ENCODE measurements at places on chromosomes 6 and 20.

DNA sequence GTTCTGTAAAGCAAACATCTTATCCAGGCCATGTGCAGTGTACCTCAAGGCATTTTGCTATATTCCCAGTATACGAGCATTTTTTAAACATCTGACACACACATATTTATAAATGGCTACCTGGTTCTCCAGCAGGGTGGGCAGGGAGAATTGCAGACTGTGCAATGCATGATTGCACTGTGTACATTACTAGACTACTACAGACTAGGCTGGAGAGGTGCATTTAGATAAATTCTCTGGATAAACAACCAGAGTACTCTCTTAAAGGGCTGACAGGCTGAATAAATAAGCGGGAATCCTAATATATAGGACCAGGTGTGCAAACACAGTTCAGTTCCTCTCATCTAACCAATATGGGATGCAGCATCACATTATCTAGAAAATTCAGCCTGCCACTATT lies 428.3 kb upstream of the ARID1B start:
- no peak for DNase-seq

GRCh38 chr6:32187009-32187709 lies 2.8 kb downstream of the PBX2 start:
- no peak for DNase-seq

DNA sequence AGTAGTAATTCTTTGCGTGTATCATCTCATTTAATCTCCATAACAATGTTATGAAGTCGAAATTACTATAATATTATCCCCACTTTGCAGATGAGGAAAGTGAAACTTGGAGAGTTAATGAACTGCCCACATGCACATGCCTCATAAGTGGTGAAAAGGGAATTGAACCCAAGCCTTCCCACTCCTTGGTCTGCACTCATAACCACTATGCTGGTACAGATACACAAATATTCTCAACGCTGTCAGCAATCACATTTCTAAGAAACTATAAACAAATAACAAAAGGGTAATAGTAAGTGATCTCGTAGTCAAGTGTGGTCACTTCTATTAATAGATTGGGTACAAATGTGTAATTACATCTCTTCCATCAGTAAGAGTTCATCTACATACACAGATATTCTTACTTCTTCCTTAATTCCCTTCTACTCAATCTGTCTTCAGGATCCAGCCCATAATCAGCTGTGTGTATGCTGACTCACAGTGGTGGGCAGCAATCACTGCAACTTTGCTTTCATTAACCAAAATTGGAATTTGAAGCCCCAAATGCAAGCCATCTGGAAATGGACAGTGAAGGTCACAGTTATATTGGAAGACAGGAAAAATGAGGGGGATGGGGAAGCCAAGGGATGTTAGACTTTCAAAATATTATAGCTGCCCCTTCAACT lies 6.6 kb downstream of the PRSS35 start:
- DNase-seq: no peak

DNA sequence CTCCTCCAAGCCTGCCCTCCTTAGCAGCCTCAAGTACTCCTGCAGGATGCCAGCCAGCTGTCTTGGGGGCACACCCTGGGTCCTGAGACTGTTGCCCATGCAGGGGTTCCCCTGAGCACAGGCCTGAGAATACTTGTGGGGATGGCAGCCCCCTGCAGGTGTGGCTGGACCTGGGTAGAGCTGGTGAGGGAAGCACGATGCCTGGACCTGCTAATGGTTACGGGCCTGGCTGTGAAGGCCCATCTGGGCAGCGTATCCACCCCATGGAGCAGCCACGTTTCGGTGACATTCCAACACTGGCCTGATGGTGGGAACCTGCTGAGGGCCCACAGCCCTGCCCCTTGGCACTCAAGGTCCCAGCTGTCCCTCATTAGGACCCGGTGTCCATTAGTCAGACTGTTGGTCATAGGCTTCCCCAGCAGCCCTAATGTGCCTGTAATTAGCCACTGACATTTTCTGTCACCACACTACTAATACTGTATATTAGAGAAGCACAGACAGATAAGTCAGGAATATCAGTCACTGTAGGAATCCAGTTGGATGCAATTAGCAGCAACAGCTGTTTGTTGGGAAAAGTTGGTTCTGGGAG lies 20.3 kb downstream of the CCDC167 start:
- DNase-seq: no peak

DNA sequence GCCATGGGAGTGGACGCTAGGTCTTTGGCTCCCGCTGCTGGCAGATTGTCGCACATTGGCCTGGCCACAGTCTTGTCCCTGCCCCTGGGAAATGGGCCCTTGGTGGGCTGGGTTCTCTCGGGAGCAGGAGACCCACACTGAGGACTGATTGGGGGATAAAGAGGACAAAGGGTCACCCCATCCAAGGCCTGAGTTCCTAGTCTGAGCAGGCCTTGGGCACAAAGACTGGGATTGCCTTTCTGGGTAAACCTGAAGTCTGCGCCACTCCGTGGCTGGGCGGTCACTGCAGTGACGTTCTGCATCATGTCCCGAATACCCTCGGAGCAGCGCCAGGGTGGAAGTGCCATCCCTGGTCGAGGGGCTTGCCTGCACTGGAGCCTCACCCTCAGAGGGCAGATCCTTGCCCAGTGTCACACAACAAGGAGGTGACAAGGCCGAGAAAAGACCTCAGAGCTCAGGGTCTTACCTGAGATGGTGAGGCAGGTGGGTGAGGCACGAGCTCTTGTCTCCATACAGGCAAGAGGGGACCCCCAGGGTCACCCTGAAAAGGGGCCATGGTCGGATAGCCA lies 36.1 kb upstream of the ZBP1 start:
- no peak for DNase-seq

GRCh38 chr20:22423190-22423832 lies 161.1 kb downstream of the FOXA2 start:
- no peak for DNase-seq

DNA sequence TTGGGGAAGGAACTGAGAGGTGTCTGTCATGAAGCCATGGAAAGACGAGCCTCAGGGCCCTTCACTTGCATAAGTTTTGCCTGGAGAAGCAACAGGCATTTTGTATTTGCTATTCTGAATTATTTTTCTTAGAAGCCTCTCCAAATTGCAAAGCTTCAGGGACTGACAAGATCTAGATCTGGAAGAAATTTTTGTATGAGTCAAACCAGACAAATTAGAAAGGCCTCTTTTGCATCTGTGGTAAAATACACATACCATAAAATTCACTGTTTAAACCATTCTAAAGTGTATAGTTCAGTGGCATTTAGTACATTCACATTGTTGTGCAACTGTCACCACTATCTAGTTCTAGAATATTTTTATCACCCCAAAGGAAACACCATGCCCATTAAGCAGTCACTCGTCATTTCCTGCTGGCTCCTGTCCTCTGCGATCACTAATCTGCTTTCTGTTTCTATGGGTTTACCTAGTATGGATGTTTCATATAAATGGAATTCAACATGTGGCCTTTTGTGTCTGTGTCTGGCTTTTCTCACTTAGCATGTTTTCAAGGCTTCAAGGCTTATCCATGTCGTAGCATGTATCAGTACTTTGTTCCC lies 269.1 kb downstream of the PHF3 start:
- peak; percentile 87 for DNase-seq

DNA sequence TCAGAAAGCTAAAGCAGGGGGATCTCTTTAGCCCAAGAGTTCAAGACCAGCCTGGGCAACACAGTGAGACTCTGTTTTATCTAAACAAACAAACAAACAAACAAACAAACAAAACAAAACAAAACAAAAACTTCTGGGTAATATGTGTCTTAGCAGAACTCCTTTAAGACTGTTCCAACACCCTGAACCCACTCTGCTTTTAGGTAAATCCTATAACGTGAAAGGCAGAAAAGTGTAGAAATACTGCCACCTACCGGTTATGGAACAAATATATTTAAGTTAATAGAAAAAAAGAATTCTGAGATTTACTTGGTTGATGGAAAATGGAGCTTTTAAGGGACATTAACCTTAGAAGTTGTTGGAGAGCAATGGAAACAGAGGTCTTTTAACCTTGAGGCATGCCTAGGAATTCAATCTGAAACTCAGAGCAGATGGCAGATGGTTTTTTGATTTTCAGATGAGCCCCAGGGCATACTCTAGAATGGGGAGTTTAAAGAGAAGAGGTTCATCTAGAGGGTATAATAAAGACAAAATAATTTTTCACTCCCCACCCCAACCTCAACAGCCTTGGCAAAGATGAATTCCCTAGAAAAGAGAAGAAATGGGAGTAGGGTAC lies 38.5 kb downstream of the SOD2 start:
- peak; percentile 55 for DNase-seq

DNA sequence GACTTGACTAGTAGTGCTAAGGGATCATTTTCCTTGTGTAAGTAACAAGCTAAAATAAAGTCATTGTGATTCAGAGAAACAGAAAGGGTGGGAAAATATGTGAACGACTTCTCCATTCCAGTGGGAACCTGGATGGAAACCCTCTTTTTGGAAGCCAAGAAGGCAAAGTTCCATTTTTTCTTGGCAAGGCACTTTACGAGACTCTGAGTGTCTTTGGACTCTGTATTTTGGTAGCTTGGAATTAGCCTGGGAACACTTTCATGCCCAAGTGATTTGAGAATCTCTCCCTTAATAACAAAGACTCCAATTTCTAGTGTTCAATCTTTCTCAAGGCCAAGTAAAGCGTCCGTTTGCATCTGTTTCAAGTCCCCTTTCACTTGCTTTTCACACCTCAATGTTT lies 100.5 kb upstream of the SASH1 start:
- no peak for DNase-seq

GRCh38 chr6:34200340-34200971 lies 36.2 kb upstream of the HMGA1 start:
- no peak for DNase-seq

GRCh38 chr20:51961964-51962761 lies 159.8 kb upstream of the SALL4 start:
- DNase-seq: no peak

DNA sequence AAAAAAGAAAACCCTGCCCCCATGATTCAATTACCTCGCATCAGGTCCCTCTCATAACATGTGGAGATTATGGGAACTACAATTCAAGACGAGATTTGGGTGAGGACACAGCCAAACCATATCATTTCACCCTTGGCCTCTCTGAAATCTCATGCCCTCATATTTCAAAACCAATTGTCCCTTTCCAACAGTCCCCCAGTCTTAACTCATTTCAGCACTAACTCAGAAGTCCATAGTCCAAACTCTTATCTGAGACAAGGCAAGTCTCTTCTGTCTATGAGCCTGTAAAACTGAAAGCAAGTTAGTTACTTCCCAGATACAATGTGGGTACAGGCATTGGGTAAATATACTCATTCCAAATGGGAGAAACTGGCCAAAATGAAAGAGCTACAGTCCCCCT lies 536.1 kb downstream of the MEI4 start:
- no peak for DNase-seq

DNA sequence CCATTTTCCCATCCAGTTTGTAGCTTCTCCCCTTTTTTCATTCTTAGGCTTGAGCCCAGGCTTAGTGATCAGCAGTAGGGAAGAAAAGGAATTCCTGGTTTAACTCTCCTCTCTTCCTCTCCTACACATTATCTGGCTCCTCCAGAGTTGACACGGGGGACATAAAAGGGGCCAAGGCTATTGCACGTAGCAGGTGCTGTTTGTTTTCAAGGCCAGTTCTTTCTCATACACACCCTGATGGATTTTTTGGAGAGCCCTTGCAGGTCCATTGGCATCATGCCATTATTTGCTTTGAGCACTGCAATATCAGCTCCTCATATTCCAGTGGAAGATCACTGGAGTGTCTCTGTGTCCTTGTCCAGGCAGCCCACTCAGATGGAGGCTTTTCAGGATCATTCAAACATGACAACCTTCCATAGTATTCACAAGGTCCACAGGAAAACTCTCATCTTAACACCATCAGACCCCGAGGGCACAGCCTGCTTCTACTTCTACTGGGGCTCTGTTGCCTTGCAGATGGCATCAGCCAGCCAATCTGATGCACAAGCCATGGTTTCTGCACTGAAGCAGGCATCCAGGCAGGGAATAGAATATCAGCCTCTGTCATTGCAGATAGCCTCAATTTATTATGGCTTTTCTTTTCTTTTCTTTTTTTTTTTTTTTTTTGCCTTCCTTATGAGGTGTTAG lies 18.8 kb downstream of the PLCB4 start:
- no peak for DNase-seq

- DNase-seq: no peak
Measured at GRCh38 chr6:25107218-25107617, 171.5 kb upstream of the RIPOR2 start.

GRCh38 chr6:71106276-71106675 lies 149.4 kb upstream of the B3GAT2 start:
- DNase-seq: no peak

DNA sequence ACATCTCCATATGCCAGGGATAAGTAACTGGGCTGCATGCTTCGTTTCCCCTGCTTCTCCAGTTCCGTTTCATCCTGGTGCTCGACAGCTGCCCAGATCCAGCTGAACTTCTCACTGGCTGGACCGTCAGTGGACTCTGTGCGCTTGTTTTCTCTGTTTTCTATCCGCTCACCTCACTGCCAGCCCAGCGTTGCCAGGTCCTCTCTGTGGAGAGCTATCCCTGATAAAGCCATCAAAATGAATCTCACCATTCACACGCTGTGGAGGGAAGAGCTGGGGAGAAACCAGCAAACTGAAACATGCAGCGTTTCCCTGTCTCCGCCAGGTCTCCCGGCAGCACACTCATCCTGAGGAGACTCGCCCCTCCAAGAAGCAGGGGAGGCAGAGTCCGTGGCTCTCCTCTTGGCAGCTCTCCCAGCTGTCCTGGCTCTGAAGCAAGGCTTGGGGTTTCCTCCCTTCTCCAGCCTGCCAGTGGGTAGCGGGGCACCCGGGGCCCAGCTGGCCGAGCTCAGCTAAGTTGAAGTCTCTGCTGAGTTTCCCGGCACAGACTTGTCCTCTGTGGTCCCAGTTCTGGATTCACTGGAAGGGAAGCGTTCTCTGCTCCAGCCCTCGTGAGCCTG lies 160.9 kb downstream of the DTNBP1 start:
- no peak for DNase-seq

- DNase-seq: peak; percentile 82
Measured at GRCh38 chr6:1609648-1610496, at the start of gene FOXC1. FOXC1 (plus strand) TSS chr6:1609915; CDS start chr6:1610446, 531 bp downstream.

GRCh38 chr20:41361757-41362747 lies 4.6 kb downstream of the EMILIN3 start:
- no peak for DNase-seq

- no peak for DNase-seq
Measured at GRCh38 chr6:53216301-53216700, 67.7 kb upstream of the GCM1 start.

DNA sequence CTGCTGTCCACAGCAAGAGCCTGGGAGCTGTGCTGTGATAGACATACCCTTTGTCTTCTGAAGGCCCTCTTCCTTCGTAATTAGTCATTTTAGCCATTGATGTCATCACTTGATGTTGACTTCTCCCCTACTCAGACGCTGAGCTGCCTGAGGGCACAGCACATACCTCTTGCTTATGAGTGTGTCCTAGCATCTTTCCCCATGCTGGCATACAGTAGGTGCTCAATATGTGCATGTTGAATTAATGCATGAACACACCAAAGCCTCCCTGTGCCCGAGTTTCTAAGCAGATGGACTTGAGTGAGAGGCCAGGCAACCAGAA lies 35.8 kb upstream of the FAM83D start:
- DNase-seq: peak; percentile 18

DNA sequence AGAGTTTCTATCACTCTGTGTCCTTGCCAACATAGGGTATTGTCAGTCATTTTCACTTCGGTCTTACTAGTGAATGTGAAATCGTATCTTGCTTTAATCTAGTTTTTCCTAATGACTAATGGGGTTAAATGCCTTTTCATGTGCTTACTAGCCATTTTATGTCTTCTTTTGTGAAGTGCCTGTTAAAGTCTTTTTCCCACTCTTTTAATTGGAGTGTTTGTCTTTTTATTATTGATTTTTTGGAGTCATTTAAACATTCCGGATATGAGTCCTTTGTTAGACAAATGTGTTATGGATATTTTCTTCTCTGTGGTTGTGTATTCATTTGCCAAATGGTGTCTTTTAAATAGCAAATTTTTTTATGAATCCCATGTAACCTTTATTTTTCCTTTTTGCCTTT lies 194.6 kb downstream of the CDH26 start:
- DNase-seq: no peak
